ENCODE measurements at places on chromosomes 7 and 10.

- DNase-seq = peak; percentile 39
Observed at GRCh38 chr7:150974468-150975391, 3.4 kb downstream of the KCNH2 start.

DNA sequence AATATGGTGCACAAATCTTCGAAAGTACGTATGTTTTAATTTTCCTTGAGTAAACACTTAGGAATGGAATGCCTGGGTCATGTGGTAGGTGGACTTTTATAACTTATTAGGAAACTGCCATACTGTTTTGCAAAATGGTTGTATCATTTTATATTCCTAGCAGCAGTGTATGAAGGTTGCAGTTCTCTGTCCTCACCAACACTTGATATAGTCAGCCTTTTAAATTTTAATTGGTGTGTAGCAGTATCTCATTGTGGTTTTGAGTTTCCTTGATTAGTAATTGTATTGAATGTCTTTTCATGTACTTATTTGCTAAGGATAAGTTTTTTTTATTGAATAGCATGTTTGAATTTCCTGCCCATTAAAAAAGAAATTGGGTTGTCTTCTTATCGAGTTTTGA, 926 bp upstream of the PCBD1 start:
- no peak for DNase-seq

DNA sequence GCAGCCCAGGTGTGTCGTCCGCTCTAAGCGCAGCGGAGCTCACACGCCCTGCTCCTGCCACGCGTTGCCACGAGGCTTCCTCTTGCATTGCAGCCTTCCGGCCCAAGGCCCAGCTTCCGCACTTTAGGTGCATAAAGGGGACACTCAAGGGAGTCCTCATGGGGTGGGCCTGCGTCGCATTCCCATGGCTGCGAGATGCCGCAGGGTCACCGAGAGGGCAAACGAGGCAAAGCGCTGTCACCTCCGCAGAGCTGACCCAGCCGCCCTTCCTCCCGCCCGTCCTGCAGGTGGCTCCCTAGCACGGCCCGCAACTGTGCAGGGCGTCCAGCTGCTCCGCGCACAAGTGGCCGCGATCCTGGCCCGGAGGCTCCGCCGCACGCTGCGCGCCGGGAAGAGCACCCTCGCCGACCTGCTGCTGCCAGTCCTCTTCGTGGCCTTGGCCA, 283.5 kb downstream of the ABCA13 start:
- DNase-seq = no peak

DNA sequence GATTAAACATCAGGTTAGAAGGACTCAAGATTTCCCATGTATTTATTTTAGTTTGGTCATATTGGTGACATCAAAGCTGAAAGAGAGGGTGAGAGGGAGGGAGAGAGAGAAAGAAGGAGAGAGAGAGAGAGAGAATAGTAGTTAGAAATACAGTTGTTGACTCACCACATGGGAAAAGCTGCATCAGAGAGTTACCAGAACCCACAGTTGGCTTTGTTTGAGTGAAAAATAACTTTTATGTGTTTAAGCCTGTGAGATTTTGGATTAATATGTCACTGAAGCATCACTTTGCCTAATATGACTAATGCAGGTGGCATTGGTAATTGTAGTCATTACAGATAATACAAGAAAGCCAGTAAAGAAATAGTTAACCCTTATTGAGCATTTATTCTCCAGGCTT, 303.9 kb downstream of the REEP3 start:
- DNase-seq = no peak

All from stimulated activated CD4-positive, alpha-beta T cell treated with anti-CD3 and anti-CD28 coated beads, Interleukin-15, amount 100 ng/mL, for 48 hours (primary cell).